ENCODE measurements at places on chromosomes 5 and 9.

DNA sequence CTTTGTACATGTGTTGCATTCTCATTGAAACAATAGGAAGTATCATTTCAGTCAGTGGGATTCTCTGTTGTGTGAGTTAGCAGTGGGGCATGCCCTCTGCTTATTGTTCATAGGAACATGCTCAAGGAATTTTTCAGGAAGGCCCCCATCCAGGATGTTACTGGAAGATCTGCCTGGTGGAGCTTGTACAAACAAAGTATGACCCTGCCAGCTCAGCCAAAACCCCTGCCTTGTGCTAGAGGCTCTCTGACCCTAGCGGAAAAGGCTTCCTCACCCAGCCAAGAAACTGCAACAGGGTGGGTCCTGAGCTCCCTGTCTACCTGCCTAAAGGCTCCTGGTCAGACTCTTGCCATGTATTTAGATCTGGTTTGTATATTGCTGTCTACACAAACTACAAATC is 43.2 kb downstream of the MRRF start:
- DNase-seq, result no peak

DNA sequence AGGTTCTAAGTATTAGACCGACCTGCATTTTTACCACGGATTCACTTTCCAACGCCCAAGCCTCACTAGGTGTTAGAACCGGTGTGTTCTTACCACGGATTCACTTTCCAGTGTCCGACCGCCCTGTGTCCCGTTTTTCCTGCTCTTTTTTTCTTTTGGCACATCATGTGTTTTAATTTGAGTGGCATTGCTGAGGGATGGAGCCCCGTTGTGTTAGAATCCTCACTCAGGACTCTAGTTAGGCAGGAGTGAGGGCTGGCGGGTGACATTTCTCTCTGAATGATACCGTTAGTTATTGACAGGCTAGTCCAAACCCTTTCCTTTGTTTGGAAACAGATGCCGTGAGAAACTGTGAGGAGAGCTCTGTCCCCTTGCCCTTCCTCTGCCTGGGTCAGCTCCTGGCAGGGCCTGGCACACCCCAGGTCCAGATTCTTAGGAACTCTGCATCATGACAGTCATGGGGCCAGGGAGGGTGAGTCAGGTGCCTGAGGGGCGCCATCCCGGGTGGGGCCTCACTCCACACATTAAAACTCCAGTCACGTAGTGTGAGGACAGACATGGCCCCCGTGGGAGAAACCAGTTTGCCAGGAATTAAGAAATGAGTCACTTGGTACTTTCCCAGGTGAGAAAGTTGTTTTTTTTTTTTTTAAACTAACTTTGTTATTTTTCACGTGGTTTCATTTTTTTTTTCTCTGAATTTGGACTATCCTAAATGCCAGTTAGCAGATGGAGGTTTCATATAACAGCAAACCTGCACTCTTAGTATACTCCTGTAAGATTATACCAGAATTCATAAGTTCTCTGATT is 15.8 kb downstream of the EXOC3 start:
- no peak for DNase-seq

- DNase-seq, result no peak
Observed at GRCh38 chr5:78213799-78214198, 80.7 kb downstream of the AP3B1 start.

GRCh38 chr9:113274474-113275156 is 757 bp downstream of the CDC26 start:
- DNase-seq, result peak; percentile 83

DNA sequence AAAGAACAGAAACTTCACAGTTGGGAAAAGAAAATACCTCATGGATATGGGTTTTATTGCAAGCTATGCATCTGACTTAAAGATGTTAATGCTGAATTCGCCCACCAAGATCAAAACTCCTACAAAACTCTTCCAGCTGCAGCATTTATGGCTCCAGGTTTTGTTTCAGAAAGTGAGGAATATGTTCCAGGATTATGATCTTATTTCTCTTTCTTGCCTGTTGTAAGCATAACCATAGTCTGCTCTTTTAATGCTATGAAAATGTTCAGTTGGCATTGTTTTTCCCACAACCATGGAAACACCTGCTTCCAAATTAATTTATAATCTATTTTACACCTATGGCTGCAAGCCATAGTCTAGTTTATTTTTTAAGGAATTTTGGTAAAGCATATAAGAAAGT is 34.9 kb upstream of the FST start:
- DNase-seq, result no peak

GRCh38 chr5:13866792-13867191 is 77.7 kb downstream of the DNAH5 start:
- no peak for DNase-seq

DNA sequence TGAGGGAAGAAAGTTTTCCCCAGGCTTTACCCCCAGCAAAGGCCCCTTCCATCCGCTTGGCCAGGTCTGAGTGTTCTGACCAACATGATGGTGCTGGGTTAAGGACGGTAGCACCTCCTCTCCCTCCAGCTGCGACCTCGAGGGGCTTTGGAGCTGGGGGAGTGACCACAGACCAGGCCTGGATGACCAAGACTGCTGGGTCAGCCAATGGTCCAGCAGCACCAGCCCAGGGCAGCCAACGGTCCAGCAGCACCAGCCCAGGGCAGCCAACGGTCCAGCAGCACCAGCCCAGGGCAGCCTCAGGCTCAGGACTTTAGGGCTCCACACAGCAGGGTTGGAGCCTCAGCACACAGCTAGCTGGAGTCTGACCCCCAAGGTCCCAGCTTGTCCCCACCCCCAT is 57.2 kb upstream of the CNOT6 start:
- no peak for DNase-seq

DNA sequence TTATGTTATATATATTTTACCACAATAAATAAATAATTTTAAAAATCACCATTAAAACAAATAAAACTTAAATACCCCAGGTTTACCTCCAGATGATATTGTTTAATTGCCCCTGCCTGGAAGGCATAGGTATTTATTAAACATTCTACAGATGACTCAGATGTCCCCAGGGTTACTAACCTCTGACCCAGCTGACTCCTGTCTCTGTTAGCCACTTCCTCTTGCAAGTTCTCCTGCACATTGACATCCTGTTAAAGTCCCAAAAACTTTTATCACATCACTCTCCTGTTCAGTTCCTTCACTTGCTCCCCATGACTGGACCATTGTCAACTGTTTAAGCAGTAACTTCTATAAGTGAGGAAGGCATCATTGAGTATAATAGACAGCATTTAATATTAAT is 37.0 kb upstream of the RAB3C start:
- DNase-seq, result no peak

GRCh38 chr5:42317575-42317974 is 105.7 kb upstream of the GHR start:
- no peak for DNase-seq

GRCh38 chr5:80777347-80778287 is 122.8 kb upstream of the DHFR start:
- no peak for DNase-seq

- DNase-seq, result no peak
Observed at GRCh38 chr5:98307811-98308210, 465.7 kb upstream of the RGMB start.

DNA sequence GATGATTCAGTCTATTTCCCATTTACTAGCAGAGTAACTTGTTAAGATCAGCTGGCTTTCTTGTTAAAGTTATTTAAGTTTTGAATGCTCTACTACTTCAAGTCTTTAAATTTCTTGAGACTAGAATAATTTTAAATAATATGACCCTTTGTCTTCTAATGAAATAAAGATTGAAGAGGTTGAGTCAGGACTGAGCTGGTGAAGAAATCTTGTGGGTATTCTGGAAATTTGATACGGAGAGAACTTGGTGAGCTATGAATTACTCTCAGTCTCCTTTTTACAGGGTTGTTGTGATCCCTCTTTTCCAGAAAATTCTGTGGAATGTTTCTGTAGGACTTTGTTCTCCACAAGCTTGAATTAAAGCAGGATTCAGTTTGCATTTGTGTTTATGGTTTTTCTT is 29.3 kb downstream of the RNF20 start:
- no peak for DNase-seq

DNA sequence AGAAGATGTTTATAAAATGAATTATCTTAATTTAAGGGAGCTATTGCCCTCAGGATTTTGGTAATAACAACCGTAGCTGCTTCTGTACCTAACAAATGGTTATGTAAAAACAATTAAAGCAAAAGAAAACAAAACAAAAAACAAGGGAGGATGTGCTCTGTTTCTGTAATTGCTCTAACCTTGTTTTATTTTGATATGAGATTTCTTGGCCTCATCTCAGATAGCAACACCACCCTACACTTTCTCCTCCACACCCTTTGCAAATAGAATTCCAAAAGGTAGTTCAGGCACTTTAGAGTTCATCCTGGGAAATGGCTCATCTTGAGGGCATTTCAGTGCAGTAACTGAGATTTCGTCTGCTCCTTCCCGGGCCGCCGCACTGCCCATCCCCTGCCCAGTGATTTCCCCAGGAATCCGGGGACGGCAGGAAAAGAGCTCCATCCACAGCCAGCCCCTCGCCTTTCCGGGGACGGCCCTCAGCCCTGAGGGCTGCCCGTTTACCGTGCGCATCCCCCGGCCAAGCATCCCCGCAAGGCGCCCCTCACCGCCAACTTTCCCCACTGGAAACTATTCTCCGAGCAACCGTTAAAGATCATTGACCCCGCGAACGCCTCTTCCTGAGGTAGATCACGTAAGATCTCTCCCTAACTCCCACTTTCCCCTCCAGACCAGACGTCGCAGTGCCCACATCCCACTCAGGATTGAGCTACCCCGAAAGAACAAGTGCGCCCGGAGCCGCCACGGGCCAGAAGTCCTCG is 1.2 kb downstream of the FNBP1 start:
- no peak for DNase-seq

GRCh38 chr9:108671176-108671575 is 184.6 kb downstream of the ACTL7B start:
- no peak for DNase-seq

DNA sequence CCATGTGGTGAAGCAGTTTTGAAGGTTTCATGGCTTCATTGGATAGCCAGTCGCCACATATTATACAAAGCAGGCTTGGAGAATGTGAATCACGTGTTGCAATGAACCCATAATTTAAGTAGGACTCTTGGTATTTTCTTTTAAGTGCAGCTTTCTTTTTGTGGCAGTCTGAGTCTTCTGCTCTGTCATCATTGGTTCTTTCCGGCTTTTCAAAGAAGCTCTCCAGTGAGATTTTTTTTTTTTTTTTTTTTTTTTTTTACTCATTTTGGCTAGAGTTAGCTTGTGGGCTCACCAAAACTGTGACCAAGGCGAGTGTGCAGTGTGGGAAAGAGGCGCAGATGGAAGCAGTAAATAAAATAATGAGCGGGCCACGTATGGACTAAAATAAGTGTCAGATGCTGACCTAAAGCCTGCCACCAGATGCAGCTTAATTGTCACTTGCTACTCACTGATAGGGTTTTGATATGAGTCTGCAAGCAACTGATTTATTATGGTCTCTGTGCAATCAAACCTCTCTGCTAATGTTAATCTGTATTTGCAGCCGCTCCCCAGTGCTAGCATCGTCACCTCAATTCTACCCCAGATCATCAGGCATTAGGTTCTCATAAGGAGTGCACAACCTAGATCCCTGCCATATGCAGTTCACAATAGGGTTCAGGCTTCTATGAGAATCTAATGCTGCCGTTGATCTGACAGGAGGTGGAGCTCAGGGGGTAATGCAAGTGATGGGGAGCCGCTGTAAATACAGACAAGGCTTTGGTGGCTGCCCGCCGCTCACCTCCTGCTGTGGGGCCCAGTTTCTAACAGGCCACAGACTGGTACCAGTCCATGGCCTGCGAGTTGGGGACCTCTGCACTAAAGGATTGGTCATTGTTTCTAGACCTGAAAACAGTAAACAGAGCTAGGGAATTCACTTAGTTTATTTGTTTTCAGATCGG is 45.5 kb upstream of the LARP1 start:
- DNase-seq, result no peak

- no peak for DNase-seq
Observed at GRCh38 chr5:61801174-61801573, 469.1 kb downstream of the ZSWIM6 start.

GRCh38 chr9:97638666-97639065 is 5.0 kb downstream of the NCBP1 start:
- DNase-seq, result no peak

DNA sequence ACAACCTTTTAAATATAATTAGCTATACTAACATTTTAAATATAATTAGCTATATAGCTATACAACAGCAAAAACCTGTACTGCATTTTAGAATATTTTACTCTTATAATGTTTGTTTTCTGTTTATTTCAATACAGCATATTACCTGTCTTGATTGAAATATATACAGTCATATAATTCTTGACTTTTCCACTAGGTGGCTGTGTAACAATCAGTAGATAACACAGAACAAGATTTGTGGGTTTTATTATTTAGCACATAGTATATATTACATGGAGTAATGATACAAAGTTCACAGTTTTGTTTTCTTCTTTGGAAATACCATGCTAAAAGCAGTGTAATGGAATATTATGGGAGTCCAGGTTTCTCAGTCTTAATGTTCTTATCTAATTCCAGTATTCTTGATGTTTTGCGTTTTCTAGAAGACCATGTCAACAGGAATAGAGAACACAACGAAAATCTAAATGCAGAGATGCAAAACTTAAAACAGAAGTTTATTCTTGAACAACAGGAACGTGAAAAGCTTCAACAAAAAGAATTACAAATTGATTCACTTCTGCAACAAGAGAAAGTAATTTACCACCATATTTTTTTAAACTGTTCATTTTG is 13.3 kb downstream of the HMMR start:
- DNase-seq, result no peak

DNA sequence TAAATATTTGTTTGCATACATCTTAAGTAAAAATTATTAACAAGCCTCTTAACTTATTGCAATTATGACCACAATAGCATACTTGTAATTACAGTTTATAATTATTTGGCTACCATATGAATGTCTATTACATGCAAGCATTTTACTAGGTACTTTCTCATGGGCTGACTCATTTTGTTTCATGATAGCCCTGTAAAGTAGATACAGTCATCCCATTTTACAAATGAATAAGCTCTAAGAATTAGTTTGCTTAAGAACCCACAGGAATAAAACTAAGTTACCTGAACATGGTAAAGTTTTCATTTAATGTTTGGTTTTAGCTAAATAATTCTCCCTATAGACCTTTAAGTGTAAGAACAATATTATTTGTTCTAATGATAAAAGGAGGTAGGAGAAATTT is 126.6 kb upstream of the IZUMO3 start:
- DNase-seq, result no peak

- peak; percentile 54 for DNase-seq
Observed at GRCh38 chr9:119375892-119376291, 6.7 kb upstream of the BRINP1 start.

GRCh38 chr5:96219580-96220281 is 213.3 kb downstream of the PCSK1 start:
- DNase-seq, result no peak

- no peak for DNase-seq
Observed at GRCh38 chr9:137236936-137237421, 4.1 kb upstream of the TUBB4B start.

DNA sequence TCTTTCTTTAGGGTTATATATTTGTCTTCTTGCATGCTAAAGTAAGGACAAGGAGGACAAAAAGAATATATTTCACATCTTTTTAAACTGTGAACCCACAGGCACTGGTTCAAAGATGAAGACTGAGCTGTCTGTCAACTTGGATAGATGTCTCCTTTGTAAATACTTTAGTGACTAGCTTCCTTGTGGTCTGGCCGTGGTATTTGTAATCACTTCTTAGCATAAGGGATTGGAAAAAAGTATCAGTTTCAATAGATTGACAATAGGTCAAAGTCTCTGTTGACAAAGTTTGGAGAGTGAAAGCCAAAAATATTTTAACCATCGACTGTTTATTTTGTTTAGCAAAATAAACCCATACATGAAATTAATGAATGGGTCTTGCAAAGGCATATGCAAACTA is 91.4 kb downstream of the TMEM167A start:
- DNase-seq, result no peak

GRCh38 chr9:116979456-116979855 is 292.4 kb downstream of the TRIM32 start:
- DNase-seq, result no peak

GRCh38 chr9:89347651-89348050 is 29.4 kb downstream of the SECISBP2 start:
- no peak for DNase-seq
